Fibroblast of mammary gland (primary cell): ENCODE measurements at places on chromosomes 11 and 22.
A peak's percentile ranks its signal among the peaks of the same experiment; 100 is the strongest.

DNA sequence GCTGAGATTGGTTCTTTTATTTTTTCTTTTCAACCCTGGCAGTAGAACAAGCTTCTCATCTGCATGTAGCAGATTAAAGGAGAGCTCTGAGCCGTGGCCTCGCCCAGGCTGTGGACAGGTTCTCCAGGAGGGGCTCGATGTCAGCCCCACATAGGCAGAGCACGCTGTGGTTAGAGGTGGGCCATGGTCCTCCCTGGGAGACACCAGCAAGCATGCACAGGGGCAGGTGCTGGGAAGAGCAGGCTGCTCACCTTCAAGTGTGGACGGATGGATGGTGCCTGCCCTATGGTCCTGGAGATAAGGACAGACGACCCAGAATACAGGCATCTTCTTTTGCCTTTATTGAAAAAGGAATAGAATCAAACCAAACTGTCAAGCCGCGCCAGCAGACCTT is 634.8 kb downstream of the BRD1 start:
- no peak for DNase-seq

DNA sequence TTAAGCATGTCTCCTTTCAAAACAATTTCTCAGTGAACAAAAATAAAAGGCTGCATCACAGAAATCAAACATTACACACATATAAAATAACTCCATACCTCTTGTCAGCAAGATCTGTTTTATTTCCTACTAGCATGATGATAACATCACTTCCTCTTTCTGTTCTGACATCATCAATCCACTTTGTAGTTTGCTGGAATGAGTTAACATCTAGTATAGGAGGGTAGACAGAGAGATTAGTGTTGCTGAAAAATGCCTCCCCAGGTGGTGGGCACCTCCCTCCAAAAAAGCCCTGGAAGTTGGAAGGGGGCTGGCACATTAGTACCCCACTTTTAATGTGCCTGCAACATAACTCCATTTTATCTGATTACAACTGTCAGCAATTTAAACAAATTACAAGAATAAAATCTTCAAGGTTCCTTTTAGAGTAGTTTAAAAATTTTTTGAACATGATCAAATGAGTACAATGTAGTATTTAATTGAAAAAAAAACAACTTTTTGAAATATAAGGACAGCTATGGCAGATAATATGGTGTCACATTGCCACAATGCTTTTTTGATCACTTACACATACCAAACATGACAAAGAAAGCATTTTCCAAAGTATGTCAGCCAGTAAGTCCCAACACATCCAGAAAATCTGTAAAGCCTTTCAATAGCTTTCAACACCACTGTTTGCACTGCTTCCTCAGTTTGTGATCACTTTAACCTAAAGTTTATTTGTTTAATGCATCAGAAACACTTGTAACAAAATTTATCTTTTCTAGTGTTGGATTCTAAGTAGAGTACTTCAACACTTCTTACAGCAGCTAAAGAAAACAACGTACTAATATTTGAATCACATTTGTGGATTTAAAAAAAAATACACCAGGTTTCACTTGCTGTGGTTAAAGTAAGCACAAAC is 44.5 kb downstream of the RAB6A start:
- no peak for DNase-seq

DNA sequence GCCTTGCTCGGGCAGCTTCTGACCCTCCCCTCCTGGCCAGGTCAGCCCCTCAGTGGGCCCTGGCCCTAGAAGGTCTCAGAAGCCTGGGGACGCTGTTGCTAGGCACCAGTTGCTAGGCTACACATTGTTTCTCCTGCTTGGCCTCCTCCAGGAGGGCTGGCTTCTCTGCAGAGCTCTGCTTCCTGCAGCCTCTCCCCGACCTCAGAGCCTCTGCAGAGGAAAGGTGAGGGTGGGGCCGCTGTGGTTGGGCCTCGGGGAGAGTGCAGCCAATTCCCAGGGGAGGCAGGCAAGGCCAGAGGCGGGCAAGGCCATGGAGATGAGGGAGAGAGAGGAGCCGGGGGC is 27.6 kb upstream of the LRRC10B start:
- no peak for DNase-seq

DNA sequence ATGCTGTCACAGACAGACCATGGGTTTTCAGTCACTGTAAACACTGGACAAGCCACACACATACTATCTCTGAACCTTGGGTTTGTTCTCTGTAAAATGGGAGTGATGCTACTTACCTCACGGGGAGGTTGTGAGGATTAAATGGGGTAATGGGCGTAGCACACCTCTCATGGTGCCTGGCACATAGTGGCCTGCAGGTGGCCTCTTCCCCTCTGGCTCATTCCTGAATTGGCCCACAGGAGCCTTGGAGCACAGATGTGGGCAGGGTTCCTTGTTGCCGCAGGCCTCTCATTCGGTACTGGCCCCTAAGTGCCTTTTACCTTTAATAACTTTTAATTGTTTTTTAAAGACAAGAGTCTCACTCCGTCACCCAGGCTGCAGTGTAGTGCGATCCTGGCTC is 11.7 kb downstream of the MICAL2 start:
- DNase-seq = no peak

DNA sequence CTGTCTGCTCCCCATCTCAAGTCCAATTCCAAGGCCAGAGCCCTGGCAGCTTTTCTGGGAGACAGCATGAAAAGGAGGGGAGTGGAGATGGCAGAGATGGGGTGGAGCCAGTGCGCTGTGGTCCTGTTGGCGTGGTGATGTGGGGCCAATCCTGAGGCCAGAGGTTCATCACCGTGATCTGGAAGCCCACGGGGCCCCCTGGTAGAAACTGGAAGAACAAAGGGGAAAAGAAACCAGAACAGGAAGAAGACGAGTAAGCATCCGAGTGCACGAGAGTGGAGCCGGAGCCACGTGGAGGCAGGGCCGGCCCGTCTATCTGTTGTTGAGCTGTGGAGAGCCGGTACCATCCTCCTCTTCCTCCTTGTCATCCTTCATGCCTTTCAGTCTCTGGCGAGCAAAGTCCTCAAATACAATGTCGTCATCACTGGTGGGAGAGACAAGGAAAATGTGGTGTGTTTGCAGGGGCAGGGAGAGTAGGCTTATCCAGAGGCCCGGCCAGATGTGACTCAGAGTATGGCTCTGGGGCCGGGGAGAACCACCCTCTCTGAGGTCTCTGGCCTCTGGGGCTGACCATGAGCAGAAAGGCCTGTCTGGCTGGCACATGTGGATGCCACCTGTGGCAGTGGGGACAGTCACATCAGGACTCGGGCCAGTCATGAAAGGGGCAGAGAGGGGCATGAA is 25.4 kb downstream of the TPBGL start:
- peak; percentile 59 for DNase-seq

- DNase-seq = peak; percentile 72
Observed at GRCh38 chr11:68206211-68206610, 6.9 kb downstream of the KMT5B start.

GRCh38 chr22:39530692-39531331 is 1.7 kb downstream of the RPS19BP1 start:
- DNase-seq = peak; percentile 56

- peak; percentile 43 for DNase-seq
Observed at GRCh38 chr11:119175493-119176077, 7.1 kb downstream of the NLRX1 start.

DNA sequence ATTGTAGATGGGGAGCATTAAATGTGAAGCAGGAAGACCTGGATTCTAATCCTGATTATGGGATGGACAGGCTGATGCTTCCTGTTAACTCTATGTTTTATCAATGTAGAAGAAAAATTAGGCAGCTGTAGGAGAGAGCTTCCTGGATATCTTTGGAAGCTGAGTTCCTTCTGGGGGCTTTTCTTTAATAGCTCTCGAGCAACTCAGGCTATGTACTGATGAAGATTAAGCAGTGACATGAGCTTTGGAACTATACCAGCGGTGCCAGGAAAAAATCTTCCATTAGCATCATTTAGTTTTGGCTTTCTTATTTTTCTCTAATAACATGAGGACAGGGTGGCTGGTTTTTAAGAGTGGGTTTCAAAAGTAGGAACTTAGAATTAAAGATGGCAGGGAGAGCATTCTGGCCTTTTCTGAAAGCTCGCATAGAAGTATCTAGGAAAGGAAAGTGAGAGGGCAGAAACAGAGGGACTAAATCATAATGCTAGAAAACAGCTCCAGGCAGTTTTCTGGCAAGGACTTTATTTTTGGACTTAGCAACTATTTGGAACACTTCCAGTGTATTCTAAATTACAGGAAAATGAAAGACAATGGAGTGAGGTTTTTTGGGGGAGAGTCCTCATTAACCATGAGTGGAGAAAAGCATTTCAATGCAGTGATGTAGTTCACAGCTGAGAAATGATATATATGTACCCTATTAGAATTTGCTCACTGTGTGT is 69.2 kb upstream of the RRM1 start:
- DNase-seq = peak; percentile 59

- DNase-seq = no peak
Observed at GRCh38 chr22:25650833-25651232, 86.4 kb downstream of the GRK3 start.

DNA sequence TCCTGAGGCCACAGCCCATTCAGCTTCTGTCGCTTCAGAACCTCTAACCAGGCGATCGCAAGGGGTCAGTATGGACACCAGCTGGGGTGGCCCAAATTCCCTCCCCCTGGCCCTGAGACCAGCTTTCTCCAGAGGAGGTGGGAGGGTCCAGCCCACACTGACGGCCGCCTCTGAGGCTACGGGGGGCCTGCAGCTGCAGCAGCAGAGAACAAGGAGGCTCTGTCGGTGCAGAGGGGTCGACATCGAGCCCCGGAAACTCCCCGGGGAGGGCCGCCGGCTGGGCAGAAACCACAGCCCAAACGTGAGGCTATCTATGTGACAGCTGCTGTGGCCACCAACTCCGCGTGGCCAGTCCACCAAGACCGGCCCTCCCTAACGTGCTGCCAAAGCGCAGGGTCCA is 40.8 kb downstream of the ELFN2 start:
- DNase-seq = no peak

GRCh38 chr22:48268771-48269552 is 1506.5 kb downstream of the TBC1D22A start:
- DNase-seq = no peak

DNA sequence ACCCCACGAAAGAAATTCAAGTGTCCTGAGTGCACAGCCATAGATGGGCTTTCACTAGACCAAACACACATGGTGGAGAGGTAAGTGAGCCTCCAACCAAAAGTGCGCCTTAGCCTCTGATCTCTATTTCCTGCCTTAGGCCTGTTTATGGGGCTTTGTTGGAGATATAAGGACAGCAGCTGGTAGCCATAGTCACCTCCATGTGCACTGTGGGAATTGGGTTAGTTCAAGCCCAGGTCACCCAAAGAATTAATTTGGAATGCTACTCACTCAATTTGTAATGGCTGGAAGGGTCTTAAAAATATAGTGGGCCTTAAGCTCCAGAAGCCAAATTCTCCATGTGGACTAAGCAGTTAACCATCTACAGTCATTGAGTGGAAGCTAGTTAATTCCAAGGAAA is 73.6 kb downstream of the ALX4 start:
- DNase-seq = no peak

GRCh38 chr11:126640186-126640585 is 284.7 kb downstream of the ST3GAL4 start:
- DNase-seq = no peak

DNA sequence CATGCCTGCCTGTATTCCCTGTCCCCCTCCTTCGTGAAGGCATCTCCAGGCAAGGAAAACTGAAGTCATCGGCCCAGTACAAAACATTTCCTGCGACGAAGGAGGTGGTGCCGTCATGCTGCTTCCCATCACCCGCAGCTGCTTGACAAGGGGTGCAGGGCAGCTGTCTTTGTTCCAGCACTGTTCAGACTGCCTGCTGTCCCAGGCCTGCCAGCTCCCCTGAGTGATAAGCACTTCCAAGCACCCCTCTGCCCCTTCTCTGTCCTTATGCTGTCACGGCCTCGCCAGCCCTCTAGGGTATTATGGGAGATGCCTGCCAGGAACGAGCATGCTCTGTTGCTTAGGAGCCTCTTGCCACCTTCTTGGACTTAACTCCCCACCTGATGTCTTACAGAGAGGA is 37.1 kb upstream of the BSX start:
- DNase-seq = no peak

DNA sequence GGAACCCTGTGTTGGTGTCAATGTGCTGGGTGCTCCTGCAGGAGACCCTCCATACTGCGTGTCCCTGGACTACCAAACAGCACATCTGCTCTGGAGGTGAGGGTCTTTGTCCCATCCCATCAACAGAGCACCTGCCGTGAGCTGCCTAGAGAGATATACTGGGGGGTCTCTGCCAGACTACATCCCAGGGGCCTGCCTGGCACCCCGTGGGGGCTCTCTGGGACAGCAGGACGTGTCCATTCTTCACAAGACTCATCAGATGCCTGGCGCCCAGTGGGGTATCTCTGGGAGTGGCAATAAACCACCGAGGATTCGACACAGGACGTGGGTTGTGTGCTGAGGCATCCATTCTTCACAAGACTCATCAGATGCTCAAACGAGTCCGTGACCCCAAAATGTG is 42.7 kb downstream of the SHANK2 start:
- no peak for DNase-seq

GRCh38 chr11:93166862-93167261 is 30.9 kb downstream of the SLC36A4 start:
- no peak for DNase-seq

DNA sequence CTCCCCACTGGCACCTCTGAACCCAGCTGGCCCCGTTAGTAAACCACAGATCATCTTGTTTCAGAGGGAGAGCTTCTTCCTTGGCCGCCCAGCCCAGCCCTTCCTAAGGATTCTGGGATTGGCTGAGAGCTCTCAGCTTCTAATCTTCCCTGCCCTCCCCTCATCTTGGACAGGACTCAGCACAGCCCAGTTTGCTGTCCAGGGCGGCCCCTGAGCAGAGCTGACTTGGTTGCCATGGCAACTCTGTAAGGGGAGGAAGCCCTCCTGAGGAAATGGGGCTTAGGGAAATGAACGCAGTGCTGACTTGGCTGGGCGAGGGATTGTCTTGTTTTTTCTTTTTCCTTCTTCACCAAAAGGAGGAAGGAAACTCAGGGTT is 4.6 kb downstream of the APOL4 start:
- peak; percentile 57 for DNase-seq

GRCh38 chr11:86760577-86760976 is 39.8 kb upstream of the PRSS23 start:
- DNase-seq = no peak

GRCh38 chr22:48248901-48249455 is 1486.5 kb downstream of the TBC1D22A start:
- DNase-seq = no peak

DNA sequence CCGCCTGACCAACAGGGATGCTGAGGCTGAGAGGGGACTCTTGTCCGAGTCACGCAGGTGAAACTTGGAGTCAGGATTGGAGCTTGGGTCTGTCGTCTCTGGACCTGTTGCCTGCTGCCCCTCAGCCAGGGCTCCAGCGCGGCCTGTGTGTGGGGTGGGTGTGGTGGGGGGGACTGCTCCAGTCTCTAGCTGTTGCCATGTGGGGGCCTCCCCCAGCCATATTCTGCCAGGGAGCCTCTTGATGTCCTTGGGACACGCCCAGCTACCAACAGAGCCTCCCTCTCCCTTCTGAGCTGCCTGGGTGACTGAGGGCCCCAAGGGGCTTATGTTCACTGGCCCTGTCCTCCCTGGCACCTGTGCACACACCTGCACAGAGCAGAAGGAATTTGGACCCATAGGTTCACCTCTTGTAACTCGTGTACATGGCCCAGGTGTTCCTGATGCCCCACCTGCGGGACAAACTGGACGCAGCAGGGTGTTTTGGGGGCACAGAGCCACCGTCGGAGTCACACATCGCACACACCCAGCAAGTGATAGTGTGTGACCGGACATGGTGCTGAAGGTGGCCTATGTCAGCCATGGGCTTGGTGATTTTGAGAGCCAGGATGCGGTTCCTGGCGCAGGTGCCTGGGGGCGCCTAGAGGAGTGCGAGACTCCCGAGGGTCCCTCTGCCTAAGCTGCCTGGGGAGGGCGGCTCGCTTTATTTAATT is 252.3 kb downstream of the TBC1D22A start:
- no peak for DNase-seq

GRCh38 chr11:46352063-46352841 is 5.0 kb downstream of the DGKZ start:
- DNase-seq = peak; percentile 42
